ENCODE measurements at places on chromosomes 12 and 14.

GRCh38 chr14:63276492-63277342, 42.0 kb downstream of the GPHB5 start:
- no peak for DNase-seq

DNA sequence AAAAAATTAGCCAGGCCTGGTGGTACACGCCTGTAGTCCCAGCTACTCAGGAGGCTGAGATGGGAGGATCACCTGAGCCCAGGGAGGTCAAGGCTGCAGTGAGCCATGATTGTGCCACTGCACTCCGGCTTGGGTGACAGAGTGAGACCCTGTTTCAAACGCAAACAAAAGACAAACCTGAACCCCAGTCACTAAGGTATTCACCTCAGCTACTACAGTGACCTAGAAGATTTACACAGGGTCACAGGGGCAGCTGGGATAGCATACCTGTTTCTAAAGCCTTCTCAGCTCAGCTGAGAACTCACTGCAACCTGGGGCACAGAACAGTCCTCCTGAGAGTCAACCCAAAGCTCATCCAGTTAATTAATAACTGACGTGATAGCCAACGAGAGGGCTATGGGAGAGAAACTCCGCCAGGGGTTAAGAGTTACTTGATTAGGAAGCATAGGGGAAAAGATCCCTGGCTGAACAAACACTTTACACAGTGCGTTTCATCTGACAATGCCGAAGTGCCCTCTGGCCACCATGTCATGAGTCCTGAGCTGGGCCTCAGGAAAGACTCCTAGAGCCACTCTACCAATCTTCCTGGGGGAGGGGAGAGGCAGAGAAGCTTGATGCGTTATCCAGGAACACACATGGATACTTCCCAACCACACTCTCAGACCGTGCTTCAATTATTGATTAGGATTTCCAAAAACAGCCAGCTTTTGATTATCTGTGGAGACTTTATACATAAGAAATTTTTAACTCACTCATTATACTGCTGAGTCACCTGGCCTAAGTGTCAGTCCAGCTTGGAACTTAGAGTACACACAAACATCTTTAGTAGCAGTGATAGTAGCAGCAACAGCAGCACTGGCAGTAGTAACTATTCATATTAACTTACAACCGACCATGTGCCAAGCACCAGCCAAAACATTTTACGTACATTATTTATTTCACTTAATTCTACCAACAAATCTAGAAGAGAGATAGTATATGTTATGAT, 48.2 kb downstream of the FOXN3 start:
- DNase-seq, result no peak

DNA sequence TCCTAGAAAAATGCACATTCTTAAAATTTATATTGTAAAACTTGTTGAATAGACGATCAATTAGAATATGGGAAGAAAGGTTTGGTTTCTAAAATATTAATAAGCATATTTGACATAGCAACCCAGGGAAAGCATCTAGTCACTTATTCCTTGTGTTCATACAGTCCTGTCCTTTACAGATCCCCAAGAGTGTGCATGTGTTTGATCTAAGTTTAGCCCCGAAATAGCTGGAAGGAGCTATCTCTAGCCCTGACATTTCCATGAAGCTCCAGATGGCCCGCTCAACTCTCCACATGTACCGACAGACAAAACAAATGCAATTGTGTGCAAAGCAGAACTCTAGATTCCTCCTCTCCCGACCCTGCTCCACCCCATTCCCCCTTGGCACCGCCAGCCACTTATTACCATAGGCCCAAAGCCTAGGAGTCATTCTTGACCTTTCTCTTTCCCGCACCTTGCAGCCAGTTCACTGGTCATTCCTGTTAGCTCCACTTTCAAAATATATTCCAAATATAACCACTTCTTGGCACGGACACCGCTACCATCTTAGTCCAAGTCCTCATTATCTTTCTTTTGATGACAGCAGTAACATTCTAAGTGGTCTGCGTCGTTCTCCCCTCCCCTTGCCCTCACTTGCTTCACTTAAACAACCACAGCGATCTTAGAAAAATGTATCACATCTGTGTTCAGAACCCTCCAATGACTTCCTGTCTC, 45.4 kb upstream of the GZMB start:
- no peak for DNase-seq

DNA sequence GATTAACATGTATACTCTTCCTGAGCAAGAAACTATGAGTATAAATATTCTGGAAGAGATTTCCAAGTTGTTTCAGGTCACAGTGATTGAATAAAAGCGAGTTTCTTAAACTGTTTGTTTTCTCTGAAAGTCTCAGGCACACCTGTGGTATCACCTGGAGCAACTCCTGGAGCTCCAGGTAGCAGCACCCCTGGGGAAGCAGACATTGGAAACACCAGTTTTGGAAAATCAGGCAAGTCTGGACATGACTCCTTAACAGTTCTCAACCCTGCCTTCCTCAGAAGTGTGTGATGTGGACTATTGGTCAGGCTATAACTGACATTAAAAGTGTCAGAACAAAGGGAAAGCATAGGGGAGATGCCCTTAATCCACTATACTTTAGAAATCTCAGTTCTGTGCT, 217.6 kb upstream of the CNTN1 start:
- no peak for DNase-seq

DNA sequence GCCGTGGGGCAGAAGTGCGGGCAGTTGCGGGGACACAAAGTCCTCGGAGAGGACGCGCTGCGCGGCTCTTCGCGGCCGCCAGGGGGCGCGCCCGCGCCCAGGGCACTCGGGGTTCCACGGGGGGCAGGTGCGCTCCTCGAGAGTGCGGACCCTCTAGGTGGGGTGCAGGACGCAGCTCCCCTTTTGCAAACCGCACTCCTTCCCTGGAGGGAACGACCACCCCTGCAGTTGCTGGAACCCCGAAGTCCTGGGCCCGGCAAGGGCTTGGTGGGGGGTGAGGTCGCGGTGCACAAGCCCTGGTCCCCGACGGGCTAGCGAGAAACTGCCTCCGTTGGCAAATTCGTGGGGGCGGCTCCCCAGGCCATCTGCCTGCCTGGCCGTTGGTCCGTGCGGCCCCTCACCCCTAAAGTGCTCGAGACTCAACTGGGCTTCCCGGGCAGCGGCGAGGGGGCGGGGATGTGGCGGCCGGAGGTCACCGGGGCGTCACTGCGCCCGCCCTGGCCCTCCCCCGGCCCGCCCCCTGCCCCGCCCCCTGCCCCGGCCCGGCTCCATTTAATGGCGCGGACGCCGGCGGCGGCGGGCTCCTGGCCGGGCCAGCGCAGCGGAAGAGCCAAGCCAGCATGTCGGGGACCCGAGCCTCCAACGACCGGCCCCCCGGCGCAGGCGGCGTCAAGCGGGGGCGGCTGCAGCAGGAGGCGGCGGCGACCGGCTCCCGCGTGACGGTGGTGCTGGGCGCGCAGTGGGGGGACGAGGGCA, at the start of gene ADSS1:
Gene ADSS1 (plus strand): TSS at position 579 of the 756 bp plus-strand sequence. CDS start 42 bp downstream, at position 621.
- peak; percentile 63 for DNase-seq

DNA sequence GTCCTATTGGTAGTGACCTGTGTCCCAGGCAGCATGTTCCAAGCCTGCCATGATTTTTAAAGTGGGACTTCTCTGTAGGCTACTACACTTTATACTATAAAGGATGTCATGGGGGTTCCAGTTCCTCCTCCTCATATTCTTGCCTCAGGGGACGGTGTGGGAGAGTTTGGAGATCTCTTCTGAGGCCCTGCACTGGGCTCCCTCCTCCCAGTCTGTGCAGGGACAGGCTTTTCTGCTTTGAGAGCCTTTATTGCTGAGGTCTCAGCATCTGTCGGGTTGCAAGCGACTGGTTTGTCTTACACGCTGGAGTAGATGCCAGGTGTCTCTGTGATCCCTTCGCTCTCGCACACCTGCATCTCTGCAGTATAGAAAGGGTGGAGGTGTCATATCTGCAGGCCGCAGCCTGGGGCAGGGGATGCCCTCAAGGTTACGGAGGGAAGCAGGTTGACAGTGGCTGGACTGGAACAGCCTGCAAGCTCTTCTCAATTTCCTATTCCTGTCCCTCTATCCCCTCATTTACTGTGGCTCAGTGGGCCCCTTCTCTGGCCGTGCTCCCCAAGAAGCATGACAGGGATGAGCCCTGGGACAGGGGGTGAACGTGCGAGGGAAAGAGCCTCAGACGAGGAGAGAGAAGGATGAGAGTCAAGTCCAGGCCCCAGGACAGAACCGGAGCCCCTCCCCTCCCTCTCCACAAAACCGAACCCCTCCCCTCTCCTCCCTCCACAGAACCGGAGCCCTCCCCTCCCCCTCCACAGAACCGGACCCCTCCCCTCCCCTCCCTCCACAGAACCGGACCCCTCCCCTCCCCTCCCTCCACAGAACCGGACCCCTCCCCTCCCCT, 51.3 kb downstream of the SLC6A12 start:
- DNase-seq, result no peak

DNA sequence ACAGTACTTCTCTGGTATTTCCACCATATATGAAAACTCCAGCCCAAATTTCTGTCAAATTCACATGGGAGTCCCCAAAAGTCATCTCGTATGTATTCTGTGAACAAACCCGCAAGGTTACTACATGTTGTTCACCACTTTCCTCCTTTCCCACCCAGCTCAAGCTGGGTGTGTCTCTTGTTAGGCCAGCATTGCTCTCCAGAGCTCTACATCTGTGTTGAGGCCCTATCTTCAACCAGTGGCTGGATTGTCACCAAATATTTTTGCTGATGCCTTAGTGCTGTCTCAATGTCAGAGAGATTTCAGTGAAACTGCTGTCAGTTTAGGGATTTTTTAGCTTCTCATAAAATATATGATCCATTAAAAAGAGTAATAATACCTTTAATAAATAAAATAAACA, 230.9 kb downstream of the BTG1 start:
- no peak for DNase-seq

- DNase-seq, result no peak
These were observed 2.2 kb downstream of the ATP6V1D start for GRCh38 chr14:67357186-67357968.

DNA sequence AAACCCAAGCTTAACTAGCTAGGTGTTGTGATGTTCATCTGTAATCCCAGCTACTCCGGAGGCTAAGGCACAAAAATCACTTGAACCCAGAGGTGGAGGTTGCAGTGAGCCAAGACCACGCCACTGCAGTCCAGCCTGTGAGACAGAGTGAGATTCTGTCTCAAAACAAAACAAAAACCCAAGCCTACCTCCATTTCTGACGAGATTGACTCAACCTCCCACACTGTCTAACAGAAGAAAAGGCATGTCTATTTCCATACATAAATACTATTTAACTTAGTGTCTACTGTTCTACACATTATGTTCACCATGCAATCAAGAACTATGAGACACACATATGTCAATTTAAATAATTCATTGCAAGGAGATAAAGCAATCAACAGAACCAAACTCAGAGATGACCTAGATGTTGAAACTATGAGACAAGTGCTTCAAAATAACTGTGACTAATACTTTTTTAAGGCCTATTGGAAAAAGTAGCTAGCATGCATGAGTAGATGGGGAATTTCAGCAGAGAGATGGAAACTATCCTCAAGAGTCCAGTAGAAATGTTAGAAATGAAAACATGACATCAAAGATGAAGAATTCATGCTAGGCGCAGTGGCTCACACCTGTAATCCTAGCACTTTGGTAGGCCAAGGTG, 75.9 kb upstream of the DHRS4 start:
- no peak for DNase-seq

DNA sequence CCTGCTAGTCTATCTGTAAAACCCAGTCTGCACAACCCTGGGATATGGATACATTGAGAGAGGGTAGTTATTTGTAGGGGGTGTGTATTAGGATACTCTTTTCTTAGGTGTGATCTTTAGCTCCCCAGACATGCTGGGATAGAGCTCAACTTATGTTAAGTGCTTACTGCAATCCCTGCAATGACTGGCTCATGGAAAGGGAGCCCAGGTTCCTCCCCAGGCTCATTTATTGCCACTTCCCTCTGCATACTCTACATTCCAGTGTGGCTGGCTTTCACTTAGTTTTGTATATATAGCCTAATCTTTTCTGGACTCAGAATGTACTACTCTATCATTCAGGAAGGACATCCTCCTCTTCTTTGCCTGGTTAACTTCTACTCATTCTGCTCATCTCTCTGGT, 172.0 kb downstream of the SYT10 start:
- no peak for DNase-seq

DNA sequence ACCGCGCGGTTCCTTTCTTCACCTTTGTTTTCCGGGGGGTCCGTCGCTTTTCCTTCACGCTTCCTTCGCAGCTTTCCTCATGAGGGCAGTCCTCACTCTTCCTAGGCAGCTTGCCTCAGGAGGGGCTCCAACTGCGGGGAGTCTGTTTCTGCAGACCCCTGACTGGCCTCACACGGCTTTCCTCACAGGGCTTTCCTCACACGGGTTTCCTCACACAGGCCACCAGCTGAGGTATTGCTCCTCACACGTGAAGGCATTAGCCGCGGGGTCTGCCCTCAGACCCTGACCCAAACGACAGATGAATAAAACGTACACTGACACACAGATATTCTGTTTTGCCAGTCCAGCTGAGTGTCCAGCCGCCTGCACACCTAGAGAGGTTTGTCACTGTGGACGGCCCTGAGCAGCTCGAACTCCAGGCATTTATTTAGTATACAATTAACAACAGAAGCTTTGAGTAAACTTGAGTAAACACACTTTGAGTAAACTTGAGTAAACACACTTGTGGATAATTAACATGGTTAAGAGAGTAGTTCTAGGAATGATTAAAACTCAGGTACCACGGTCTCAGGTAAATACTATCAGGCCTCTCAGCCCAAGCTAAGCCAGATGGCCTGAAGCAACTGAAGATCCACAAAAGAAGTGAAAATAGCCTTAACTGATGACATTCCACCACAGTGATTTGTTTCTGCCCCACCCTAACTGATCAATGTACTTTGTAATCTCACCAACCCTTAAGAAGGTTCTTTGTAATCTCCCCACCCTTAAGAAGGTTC, 16.1 kb upstream of the LYZ start:
- DNase-seq, result no peak

Data from stimulated activated naive CD8-positive, alpha-beta T cell treated with anti-CD3 and anti-CD28 coated beads, Interleukin-15, amount 100 ng/mL, for 72 hours (primary cell).